Caco-2 (cell line): ENCODE measurements at places on chromosomes 11 and 22. TPM values are rescaled to one million over a fixed set of nuclear protein-coding genes. Genes with fewer than 3 reads are reported as not detected.

Gene PACSIN2
- total RNA-seq, result 122 and 126 TPM in 2 replicates

Gene WNT7B
- 0.57 and 0.77 TPM in 2 replicates for total RNA-seq

Gene BTG4
- total RNA-seq, result 0.61 and 1.2 TPM in 2 replicates

Gene MYOD1
- not detected in 2 replicates for total RNA-seq

Gene SPI1
- total RNA-seq, result not detected in 2 replicates

Gene FOLR1
- 65.9 and 93.4 TPM in 2 replicates for total RNA-seq

Gene APLNR
- total RNA-seq, result not detected in 2 replicates

DNA sequence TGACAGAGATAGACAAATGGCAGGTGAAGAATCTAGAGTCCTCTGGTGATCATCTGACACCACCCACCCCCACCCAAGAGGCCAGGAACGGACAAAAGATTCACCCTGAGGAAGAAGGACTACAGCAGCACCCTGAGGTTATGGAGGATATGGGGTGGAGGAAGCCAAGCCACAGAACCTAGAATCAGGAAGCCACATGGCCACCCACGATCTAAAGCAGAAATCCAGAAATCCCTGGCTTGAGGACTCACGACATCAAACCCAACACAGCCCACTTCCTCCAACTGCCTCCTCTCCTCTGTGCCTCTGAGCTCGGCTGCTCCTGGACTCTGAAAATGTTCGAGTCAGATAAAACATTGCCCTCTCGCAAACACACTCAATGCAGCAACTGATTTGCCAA is 364.3 kb downstream of the SHANK2 start:
- DNase-seq, result no peak
- no peaks in the 10 kb centered on the region for H3K4me1 ChIP-seq
- no peak overlapping the region for H3K4me3 ChIP-seq
- no peaks in the 10 kb centered on the region for H3K27me3 ChIP-seq
- H3K27ac ChIP-seq, result peak overlapping the region; percentile 31

- no peaks in the 10 kb centered on the region for H3K27me3 ChIP-seq
- H3K36me3 ChIP-seq, result no peaks in the 10 kb centered on the region
- H3K27ac ChIP-seq, result no peak overlapping the region
- H3K4me3 ChIP-seq, result no peak overlapping the region
These were observed 17.1 kb downstream of the OVOL1 start for GRCh38 chr11:65803797-65804492.

- H3K27me3 ChIP-seq, result no peaks in the 10 kb centered on the region
- no peaks in the 10 kb centered on the region for H3K36me3 ChIP-seq
- no peak overlapping the region for H3K27ac ChIP-seq
- no peak overlapping the region for H3K4me3 ChIP-seq
- no peaks in the 10 kb centered on the region for H3K4me1 ChIP-seq
- no peak for DNase-seq
These were observed 13.0 kb downstream of the OR52N4 start for GRCh38 chr11:5767056-5767455.

GRCh38 chr11:9619004-9619403 is 44.9 kb upstream of the SWAP70 start:
- H3K27me3 ChIP-seq, result no peaks in the 10 kb centered on the region
- H3K36me3 ChIP-seq, result no peaks in the 10 kb centered on the region
- H3K27ac ChIP-seq, result no peak overlapping the region
- H3K4me3 ChIP-seq, result no peak overlapping the region
- H3K4me1 ChIP-seq, result peaks cover 5% of the 10 kb centered on the region

DNA sequence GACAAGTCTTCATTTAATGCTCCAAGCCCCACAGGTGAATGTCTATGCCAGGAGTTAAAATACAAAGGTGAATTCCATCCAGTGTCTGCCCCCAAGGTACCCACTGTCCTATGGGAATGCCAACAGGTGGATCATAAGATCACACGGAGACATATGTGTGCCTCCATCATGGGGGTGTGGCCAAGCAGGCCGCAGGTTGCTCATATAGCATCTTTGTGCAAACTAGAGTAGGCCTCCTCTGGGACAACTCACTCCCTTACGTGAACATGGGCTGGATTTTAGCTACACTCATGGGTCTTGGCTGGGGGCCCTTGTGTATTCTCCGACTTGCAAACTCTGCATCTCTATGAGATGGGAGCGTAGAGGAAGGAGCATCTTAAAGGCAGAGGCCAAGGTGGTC is 6.9 kb downstream of the NCF4 start:
- H3K4me3 ChIP-seq, result no peak overlapping the region
- H3K27me3 ChIP-seq, result no peaks in the 10 kb centered on the region
- no peak overlapping the region for H3K27ac ChIP-seq

DNA sequence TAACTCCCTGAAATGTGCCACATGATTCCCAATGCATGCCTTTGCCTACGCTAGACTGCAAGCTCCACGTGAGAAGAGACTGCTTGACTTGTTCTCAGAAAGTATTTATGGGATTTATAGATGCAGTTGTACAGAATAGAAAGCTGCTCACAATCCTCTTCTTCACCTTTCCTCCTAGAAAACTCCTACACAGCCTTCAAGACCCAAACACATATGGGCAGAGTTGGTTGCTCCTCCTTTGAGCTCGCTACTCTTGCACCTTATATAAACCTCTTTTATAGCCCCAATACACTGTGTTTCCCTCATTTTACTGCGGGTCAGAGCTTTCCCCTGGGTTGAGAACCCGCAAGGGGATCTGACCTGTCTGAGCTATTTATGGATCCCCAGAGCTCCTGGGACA is 16.4 kb downstream of the C1QTNF6 start:
- H3K4me3 ChIP-seq, result no peak overlapping the region
- no peak overlapping the region for H3K27ac ChIP-seq
- H3K36me3 ChIP-seq, result no peaks in the 10 kb centered on the region
- no peak for DNase-seq
- no peaks in the 10 kb centered on the region for H3K27me3 ChIP-seq
- peaks cover 5% of the 10 kb centered on the region; the same call in 1 of the 2 replicates for H3K4me1 ChIP-seq

DNA sequence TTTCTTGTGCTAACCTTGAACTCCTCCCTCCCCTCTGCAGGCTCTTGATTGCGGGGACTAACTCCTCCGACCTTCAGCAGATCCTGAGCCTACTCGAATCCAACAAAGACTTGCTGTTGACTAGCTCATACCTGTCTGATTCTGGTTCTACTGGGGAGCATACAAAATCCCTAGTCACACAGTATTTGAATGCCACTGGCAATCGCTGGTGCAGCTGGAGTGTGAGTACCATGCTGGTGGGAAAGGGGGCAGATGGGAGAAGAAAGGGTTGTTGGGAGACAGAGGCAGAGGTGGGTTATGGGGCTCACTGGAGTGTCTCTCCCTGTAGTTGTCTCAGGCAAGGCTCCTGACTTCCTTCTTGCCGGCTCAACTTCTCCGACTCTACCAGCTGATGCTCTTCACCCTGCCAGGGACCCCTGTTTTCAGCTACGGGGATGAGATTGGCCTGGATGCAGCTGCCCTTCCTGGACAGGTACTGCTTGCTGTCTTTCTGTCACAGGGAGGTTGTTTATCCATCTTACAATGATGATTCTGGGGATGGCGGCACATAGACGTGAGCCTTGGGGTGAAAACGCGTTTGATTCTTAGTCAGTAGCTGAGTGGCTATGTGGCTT is 4.5 kb downstream of the SLC3A2 start:
- H3K27me3 ChIP-seq, result no peaks in the 10 kb centered on the region
- peak overlapping the region; percentile 53 for H3K27ac ChIP-seq
- no peak for DNase-seq
- H3K4me3 ChIP-seq, result no peak overlapping the region

DNA sequence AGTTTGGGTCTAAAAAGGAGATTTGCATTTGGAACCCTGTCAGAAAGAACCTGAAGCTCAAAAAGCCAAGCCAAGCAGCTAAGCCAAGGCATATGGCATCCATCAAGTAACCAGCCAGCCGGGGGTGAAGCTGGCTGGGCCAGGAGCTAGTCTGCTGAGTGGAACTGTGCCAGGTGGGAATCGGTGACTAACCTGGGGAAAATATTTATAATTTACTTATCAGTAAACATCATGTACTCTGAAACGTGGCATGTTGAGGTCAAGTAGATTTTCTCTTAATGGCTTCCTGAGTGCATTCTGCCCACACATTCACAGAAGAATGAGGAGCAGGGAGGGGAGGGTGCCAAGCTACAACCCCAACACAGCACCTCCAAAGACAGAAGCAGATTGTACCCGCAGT is 70.5 kb upstream of the SESN3 start:
- peaks cover 30% of the 10 kb centered on the region for H3K4me1 ChIP-seq
- no peak overlapping the region for H3K27ac ChIP-seq
- no peak overlapping the region for H3K4me3 ChIP-seq
- DNase-seq, result no peak
- H3K36me3 ChIP-seq, result no peaks in the 10 kb centered on the region
- no peaks in the 10 kb centered on the region for H3K27me3 ChIP-seq

GRCh38 chr22:46661221-46661851 is 41.1 kb downstream of the GRAMD4 start:
- no peak overlapping the region for H3K4me3 ChIP-seq
- H3K36me3 ChIP-seq, result no peaks in the 10 kb centered on the region
- no peak overlapping the region for H3K27ac ChIP-seq

DNA sequence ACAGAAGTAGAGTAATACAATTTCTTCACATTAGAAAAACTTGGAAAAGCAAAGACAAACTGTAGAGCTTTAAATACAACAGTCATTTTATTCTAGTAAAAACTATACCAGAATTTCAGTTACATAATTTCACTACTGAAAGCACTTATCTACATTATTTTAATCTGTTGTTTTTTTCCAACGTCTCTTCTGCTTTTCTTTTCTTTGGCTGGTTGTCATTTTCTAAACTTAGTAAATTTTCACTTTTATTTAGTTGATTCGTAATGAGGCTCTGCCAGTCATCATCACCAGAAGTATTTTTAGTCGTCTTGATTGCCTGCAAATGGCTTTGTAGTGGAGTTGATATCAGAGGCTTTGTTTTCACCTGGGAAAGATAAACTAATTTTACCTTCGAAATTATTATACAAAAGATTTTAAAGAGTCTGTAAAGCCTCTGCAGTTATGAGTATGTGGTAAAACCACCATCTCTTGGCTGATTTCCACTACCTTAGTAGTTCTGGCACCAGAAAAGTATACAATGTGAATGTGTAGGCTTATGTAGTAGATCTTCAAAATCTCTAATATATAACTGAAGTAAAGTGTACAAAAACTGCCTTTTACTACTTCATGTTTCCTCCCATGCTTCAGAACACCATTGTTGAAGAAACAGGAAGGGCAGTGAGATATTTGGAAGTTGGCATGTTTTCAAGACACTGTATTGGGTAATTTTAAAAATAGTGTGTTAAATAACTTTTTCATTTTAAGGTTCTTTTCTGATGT is 19.2 kb downstream of the EIF3M start:
- DNase-seq, result no peak
- no peak overlapping the region for H3K27ac ChIP-seq
- H3K4me3 ChIP-seq, result no peak overlapping the region
- H3K4me1 ChIP-seq, result no peaks in the 10 kb centered on the region
- peaks cover 1% of the 10 kb centered on the region; the same call in 1 of the 2 replicates for H3K36me3 ChIP-seq
- H3K27me3 ChIP-seq, result no peaks in the 10 kb centered on the region

DNA sequence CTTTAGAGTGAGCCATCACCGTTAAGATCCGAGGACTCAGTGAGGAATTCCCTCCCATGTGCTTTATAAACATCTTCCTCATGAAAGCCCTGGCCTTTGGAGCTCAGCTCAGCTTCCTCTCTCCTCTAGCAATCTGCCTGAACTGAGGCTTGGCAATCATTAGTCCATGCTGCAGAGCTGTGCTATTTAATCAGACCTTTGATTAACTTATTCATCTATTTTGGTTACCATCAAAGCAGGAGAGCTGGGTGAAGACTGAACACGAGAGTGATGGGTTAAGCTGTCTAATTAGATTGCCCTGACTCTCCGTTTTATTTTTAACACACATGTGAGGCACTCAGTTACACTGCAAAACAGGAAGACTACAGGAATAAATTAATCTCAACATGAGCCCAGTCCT is 351.3 kb downstream of the LARGE1 start:
- H3K36me3 ChIP-seq, result no peaks in the 10 kb centered on the region
- H3K27ac ChIP-seq, result no peak overlapping the region
- no peak overlapping the region for H3K4me3 ChIP-seq

DNA sequence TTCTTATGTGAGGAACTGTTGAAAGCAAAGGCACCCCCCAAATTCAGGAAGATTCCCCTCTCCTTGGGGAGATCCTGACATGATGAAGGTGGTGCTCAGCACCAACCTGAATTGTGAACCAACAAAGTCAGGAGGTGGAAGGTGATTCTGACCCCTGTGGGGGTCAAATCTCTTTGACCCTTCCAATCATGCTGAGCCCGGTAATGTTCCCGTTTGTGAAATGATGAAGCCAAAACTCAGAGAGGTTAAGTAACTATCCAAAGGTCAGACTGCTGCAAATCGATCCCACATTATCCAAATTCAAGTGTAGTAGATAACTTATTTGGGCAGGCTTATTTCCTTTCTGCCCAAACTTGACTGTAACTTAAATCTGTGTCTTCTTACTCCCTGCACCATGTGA is 19.1 kb downstream of the SERPING1 start:
- H3K27me3 ChIP-seq, result no peaks in the 10 kb centered on the region
- no peaks in the 10 kb centered on the region for H3K4me1 ChIP-seq
- H3K27ac ChIP-seq, result no peak overlapping the region
- no peak overlapping the region for H3K4me3 ChIP-seq

- H3K27me3 ChIP-seq, result no peaks in the 10 kb centered on the region
- no peaks in the 10 kb centered on the region for H3K4me1 ChIP-seq
- H3K27ac ChIP-seq, result no peak overlapping the region
- H3K4me3 ChIP-seq, result no peak overlapping the region
These were observed 49.0 kb upstream of the FGF3 start for GRCh38 chr11:69868006-69868810.

DNA sequence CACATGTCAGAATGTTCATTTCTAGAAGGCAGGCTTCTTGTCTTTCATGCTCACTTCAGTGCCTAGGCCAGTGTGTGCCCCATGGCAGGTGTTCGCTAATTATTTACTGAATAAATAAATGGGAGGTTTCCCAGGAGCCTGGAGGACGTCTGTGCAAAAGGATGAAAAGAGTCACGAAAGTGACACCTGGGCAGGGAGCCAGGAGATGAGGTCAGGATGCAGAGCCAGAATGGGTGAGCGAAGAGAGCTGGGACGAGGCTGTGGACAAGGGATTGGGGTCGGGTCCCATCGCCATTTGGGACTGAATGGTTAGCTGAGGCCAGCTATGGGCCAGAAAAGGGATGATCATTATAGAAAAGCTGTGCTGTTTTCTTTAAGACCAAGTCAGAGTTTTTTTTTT is 560.4 kb downstream of the TBC1D22A start:
- no peak for DNase-seq
- no peaks in the 10 kb centered on the region for H3K36me3 ChIP-seq
- no peak overlapping the region for H3K4me3 ChIP-seq

DNA sequence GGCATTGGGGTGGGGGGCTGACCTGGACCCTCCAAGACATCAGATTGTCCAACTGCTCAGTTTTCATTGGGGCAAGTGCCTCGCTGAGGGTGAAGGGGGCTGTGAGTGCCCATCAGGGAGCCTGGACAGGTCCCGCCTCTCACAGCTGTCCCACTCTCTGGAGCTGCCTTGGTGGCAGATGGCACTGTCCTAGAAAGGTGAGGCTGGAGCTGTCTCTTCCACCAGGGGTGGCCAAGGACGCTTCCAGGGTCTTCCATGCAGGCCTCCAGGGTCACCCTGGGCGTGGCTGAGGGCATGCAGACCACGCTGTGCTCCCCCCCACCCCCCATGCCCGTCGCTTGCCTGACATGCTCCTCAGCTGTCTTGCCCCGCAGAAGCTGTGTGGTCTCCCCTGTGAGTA is 53.5 kb upstream of the CCDC188 start:
- no peak overlapping the region for H3K27ac ChIP-seq
- no peaks in the 10 kb centered on the region for H3K36me3 ChIP-seq
- no peak overlapping the region for H3K4me3 ChIP-seq
- no peak for DNase-seq
